ENCODE measurements at places on chromosomes 16 and 17. TPM values are rescaled to one million over a fixed set of nuclear protein-coding genes. Genes with fewer than 3 reads are reported as not detected.

Gene HAS3
- total RNA-seq: 0.21 TPM

Gene ALOX12B
- 2.1 TPM for total RNA-seq

Gene ZNF646
- 19.9 TPM for total RNA-seq

Gene IFI35
- total RNA-seq: 66.0 TPM

DNA sequence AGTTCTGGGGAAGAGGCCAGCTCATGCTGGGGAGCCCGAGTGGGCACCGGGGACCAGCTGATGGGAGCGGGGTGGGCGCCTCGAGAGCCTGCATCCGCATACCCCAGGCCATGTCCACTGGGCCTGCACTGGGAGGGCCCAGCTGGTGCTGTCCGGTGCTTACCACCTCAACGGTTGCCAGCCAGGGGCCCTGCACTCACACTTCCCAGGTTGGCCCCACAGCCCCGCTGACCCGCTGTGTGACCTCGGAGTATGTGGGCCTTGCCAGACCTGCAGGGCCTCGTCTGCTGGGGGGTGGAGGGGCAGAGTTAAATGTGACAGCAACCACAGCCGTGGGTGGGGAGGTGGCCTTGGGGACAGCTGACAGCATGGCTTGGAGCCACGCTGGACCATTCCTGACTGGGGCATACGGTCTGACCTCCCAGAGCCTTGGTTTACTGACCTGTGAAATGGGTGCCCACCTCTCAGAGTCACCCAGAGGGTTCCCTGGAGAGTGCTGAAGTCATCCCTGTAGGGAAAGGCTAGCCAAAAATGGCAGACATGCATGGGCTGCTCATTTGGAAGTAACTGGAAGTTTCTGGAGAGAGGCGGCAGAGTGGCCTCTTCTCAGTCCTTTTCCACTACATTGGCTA lies 5.4 kb upstream of the GAA start:
- no peak for DNase-seq

DNA sequence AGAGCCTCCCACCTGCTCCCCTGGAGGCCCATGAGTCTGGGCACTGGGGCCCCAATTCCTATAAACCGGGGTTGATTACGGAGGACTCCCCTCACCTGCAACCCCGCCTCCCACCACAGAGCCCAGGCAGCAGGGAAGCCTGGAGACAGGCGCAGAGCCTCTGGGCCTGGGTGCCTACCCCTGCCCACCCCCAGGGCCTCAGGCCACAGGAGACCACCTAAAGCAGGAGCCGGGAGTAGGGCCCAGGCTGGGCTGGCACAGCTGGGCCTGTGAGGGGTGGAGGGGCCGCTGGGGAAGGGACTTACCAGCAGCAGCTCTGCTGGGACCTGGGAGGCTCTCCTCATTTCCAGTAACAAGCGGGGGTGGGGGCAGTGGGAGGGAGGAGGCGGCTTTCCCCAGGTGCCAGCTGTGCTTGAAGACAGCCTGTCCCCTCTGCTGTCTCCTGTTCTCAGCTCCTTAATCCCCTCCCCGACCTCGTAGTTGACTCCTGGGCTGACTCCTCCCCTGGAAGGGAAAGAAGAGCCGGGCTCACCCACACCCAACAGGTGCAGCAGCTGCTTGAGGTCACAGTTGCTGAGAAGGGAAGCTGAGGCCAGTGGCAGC lies 46.8 kb downstream of the TMEM235 start:
- DNase-seq: peak; percentile 43

- no peak for DNase-seq
These were observed 84.0 kb downstream of the TNRC6C start for GRCh38 chr17:78042542-78042941.

DNA sequence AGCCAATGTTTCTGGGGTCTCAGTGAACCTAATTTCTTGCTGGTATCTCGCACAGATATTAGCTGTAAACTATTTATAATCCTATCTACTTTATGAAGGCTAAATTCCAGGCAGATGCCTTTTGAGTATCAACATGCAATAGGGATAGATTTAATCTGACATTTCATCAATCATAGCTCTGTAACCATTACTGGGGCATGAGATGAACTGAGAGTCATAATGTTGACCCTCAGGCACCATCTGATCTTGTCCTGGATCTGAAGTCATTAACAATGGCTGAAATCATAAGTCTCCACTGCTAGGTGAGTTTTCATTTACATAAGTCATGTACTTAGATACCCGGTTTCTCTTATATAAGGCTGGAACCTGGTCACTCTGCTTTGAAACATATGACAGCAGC lies 3.6 kb downstream of the PMFBP1 start:
- DNase-seq: no peak

- DNase-seq: no peak
These were observed 327.9 kb downstream of the SLC39A11 start for GRCh38 chr17:72764632-72765041.

DNA sequence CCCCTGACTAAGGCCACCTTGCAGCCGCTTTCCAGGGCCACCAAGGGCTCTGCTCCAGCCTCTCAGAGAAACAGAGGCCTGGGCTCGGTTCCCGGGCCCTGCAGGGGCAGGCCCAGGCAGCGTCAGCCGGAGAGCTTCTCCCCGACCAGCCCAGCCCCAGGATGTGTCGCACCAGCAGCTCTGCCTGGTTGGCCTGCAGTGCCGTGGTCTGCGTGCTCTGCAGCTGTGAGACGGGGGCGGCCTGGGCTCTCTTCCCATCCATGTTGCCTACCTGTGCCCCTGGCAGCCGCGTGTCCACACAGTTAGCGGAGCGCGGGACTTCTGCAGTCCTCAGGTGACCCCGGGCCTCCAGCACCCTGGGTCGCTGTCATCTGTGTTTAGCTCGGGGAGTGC lies 4.8 kb downstream of the IGFALS start:
- no peak for DNase-seq

- DNase-seq: no peak
These were observed 123.9 kb upstream of the CIBAR2 start for GRCh38 chr16:85235991-85236817.

DNA sequence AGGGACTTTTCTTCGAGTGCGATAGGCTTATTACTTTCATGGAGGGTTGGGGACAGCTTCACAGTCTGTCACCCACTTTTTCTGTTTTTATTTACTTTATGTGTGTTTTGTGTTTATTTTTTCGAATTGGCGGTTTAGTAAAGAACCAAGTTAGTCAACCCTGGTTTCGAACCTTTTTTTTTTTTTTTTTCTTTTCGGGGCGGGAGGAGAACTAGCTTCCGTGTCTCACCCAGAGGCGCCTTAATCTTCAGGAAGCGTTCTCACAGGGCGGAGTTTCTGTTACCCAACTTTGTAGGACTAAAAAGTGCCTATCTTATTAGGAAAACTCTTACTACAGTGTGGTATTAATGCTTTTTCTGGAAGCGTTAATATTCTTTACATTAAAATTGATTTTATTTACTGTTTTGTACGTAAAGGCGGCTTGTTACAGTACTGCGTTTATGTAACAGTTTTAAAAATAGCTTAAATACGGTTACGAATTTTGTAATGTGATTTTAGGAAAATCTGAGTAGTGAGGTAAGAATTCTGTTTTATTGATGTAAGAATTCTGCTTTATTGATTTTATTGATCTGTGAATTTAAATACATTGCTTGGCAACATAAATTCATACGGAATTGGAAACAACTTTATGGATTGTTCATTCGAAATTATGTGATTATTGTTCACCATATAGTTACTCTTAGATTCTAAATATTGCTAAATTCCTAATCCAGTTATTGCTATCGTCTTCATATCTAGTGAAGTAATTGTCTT lies 885 bp downstream of the ZNF207 start:
- DNase-seq: peak; percentile 51

- no peak for DNase-seq
These were observed 1.1 kb upstream of the PPL start for GRCh38 chr16:4937782-4938682.
